ENCODE measurements at places on chromosomes 7 and 10.

- no peak for DNase-seq
Measured at GRCh38 chr7:64037095-64037494, 8.1 kb upstream of the ZNF727 start.

DNA sequence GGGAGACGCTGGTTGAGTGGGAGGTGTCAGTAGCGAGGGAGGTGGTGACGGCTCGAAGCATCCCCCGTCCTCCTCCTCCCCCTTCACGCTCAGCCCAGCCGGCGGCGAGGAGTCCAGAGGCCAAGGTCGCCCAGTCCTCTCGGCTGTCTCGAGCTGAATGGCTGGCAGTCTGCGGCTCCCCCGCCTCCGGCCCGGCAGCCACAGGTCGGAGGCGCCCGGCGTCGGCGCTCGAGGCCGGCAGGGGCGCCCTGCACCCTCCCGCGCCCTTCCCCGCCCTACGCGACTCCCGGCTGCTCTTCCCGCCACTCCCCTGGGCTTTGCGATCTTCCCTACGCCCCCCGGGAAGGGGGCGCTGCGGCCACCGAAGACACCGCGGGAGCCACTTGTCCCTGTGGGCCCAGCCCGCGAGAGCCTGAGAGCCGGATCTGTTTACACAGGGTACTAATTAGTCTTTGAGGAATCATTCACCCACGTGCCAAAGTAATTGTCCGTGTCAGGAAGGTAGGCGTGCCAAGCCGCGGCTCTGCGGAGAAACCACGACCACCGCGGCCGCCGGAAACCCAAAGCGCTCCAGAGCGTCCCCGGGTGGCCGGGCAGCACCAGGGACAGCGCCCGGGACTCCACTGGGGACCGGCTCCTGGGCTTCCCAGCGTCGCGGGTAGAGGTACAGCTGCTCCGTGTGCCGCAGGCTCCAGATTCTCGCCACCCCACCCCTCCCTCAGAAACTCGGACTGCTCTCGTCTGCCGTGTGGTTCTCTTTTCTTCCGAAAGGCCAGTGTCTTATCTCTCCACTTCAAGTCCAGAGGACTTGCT lies at the start of gene NXPH1:
Gene NXPH1, plus strand, starts transcription at position 133 of the 813 bp plus-strand sequence.
- peak; percentile 65 for DNase-seq

GRCh38 chr10:79116368-79116767 lies 47.6 kb downstream of the ZMIZ1 start:
- no peak for DNase-seq

- no peak for DNase-seq
Measured at GRCh38 chr10:118585234-118585633, 10.2 kb downstream of the PRLHR start.

DNA sequence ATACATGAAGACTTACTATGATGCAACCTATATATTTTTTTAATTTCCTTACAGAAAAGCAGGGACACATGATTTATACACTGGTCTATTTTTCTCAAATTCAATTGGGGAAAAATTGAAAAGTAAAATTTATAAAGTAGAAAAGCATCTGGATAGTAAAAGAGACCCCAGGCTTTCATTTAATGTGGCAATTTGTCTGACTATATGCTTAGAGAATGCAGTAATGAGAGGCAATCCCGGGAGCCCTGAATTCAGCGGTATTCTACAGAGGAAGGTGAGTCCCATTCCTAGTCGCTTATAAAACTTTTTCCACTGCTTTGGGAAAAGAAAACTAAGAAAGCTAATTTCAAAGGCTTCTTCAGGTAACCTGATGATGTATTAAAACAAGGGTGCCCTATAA lies 167.1 kb downstream of the SEMA3D start:
- no peak for DNase-seq

- no peak for DNase-seq
Measured at GRCh38 chr10:105288026-105288425, 646.9 kb downstream of the SORCS3 start.

DNA sequence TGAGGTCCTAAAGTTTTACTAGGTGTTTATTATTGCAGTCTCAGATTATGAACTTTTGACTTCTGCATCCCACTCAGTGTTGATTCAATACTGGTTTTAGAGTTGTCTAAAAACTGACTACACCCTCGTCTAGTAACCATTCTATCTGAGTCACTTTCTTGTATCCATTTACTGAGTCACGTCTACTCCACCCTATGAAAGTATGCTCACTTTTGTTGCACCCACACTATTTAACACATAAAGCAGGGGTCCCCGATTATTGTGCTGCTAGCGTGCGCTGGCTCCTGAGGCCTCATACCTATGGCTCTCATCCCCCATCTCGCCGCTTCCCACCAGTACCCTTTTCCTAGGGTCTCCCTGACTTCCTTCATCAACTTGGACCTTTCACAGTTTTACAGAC lies 2.0 kb downstream of the SAMD9 start:
- no peak for DNase-seq
